Stimulated activated CD8-positive, alpha-beta memory T cell treated with anti-CD3 and anti-CD28 coated beads, Interleukin-7, amount 100 ng/mL, for 1 hour (primary cell): ENCODE measurements at places on chromosomes 2 and 18.
A peak's percentile ranks its signal among the peaks of the same experiment; 100 is the strongest.

DNA sequence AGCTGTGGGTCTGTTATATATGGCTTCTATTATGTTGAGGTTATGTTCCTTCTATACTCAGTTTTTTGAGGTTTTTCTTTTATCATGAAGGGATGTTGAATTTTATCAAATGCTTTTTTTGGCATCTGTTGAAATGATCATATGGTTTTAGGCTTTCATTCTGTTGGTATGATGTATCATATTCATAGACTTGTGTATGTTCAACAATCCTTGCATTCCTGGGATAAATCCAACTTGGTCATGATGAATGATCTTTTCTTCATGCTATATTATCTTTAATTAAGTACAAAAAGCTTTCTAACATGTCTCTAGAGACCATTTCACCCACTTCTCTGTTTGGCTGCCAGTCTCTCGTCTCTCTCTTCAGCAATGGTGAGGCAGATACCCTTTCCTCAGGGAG is 54.2 kb downstream of the MDH1 start:
- DNase-seq = no peak

GRCh38 chr18:9765501-9765900 is 57.4 kb downstream of the RAB31 start:
- DNase-seq = no peak

DNA sequence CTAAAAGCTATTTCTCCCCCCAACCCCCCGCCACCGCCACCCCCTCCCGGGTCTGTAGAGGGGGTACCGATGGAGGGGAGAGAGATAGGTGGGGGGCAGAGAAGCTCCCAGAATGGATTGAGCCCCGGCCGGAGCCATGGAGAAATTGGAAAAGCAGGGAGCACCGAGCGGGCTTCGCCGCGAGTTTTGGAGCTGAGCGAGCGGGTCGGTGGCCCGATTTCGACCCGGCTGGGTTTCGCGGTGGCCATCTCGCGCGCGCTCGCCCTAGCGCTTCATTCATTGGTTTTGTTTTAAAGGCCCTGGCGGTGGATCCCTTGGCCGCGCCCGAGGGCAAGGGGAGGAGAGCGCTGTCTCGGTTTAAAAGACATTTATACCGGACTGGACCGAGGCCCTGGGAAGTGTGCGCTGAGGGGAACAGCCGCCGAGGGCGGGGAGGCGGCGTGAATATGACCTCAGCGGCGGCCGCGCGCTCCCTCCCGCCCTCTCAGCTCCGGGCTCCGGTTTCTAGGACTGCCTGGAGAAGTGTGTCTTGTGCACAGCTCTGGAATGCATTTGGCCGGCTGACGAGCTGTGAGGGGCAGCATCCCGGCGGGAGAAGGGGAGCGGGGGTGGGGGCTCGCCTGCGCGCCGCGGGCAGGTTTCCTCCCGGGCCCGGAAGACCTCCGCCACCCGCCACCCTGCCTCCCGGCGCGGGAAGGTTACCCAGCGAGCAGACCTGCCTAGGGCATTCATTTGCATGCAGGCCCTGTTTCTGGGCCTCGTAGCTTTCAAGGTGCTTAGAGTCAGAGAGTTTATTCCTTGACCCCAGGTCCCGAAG is 1.7 kb upstream of the SMAD7 start:
- DNase-seq = no peak

DNA sequence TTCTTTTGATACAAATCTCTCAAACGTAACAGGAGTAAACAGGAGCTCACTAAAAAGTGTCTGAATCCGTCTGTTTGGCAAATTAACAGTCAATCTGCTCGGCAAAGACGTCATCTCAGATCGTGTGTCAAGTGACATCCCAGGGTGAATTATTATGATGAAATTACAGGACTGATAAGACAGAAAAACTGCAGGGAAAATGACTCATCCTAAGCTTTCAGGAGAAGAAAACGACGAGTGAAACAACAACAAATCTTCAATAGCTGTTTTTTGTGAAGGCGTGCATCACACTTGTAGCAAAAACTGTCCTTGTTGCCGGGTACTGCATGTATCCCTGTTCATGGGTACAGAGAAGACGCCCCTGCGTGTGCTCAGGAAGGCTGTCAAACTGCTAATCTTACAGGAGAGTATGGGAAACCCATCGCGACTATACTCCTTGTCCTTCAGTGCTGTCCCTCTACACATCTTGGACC is 24.9 kb downstream of the EPB41L3 start:
- no peak for DNase-seq

DNA sequence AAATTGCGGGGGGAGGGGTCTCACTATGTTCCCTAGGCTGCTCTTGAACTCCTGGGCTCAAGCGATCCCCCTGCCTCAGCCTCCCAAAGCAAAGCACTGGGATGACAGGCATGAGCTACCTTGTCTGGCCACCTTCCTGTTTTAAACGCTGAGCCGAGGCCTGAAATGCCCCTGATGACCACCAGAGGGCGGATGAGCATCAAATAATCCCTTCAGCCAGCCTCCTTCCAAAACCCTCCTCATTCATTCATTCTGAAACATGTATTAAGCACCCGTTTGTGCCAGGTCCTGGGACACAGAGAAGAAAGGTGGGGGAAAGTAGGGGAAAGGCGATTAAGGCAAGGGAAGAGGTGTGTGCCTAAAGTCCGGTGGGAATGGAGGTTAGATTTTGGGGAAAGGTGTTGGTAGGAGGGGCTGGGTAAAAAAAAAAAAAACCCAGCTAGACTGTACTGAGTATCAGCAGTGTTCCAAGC is 30.7 kb upstream of the PTMA start:
- DNase-seq = peak; percentile 73

DNA sequence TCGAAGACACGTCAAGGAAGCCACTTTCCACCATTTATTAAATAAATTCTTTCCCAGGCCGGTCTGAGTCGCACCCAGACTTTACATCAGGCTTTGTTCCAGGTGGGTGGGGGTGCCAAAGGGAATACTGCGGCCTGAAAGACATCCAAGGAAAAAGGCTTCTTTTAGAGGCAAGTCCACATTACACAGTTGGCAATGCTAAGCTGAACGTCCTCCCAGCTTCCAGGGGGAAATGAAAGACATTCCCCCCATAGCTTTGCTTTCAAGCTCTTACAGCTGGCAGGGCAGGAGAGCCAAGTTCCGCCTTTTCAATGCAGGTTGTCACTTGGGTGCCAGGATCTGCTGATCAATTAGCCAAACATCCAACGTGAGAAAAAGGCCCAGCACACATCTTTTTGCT is 36.5 kb upstream of the PTPN4 start:
- no peak for DNase-seq

- no peak for DNase-seq
These were observed 747.4 kb upstream of the SLC8A1 start for GRCh38 chr2:41199334-41199733.

DNA sequence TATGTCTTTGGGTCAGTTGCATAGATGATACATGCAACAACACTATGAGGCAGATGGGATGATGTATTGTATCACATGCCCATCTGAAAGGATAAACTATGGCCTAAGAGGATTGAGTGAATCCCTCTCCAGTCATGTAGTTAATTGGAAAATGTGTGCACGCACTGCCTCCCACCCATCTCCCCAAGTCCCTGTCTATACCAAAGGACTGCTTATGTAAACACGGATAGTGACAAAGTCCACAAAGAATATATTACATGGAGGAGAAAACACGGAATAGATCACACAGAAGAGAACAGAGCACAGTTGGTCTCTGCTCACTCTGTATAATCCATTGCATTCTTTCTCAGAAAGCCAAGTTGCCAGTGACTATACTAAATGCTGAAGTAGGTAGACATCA is 82.4 kb downstream of the NCKAP5 start:
- no peak for DNase-seq

DNA sequence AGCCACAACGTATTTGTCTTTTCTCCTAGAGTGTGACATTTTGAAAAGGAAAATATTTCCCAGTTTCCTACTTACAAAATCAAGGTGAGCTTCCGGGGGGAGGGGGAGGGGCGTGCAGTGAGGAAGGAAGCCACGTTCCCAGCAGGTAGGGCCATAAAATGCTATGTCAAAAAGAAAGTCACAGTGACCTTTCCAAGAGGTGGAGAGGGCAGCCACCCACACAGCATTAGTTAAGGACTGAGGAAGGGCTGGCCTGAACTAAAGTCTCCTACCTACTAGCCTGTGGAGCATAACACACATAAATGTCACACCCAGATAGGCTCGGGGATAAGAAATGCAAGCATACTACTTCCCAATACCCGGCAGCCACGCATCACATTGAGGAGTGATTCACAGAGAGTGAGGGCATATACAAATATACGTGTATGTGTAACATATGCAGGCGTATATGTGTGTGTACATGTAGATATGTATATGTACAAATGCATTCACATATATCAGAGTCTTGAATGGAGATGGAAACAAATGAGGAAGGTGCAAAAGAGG is 191.1 kb downstream of the STK39 start:
- no peak for DNase-seq

- no peak for DNase-seq
These were observed 49.6 kb downstream of the ARHGAP25 start for GRCh38 chr2:68784188-68784587.

- DNase-seq = no peak
These were observed 56.5 kb downstream of the TMEM18 start for GRCh38 chr2:620471-621302.

- DNase-seq = no peak
These were observed 117.8 kb upstream of the LGALSL start for GRCh38 chr2:64336171-64336570.

DNA sequence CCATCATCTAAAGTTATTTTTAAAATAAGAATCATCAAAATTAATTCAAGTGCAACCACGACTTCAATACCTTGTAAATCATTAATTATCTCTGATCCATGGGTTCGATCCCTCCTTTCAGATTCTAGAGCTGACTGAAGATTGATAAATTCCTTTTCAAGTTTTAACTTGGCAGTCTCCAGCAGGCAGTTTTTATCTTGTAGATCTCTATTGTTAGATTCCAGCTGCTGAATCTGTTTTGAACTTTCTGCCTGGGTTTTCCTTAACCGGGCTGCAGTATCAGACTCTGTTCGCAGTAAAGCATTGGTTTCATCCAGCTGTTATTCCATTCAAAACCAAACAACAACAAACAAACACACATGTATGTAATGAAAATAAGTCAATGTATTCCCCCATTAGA is 59.5 kb downstream of the SLC66A3 start:
- no peak for DNase-seq

GRCh38 chr2:137659616-137660015 is 304.7 kb upstream of the HNMT start:
- no peak for DNase-seq

GRCh38 chr18:59907660-59908059 is 7.9 kb downstream of the PMAIP1 start:
- no peak for DNase-seq

- DNase-seq = no peak
These were observed 10.8 kb downstream of the NFE2L2 start for GRCh38 chr2:177253704-177254103.

DNA sequence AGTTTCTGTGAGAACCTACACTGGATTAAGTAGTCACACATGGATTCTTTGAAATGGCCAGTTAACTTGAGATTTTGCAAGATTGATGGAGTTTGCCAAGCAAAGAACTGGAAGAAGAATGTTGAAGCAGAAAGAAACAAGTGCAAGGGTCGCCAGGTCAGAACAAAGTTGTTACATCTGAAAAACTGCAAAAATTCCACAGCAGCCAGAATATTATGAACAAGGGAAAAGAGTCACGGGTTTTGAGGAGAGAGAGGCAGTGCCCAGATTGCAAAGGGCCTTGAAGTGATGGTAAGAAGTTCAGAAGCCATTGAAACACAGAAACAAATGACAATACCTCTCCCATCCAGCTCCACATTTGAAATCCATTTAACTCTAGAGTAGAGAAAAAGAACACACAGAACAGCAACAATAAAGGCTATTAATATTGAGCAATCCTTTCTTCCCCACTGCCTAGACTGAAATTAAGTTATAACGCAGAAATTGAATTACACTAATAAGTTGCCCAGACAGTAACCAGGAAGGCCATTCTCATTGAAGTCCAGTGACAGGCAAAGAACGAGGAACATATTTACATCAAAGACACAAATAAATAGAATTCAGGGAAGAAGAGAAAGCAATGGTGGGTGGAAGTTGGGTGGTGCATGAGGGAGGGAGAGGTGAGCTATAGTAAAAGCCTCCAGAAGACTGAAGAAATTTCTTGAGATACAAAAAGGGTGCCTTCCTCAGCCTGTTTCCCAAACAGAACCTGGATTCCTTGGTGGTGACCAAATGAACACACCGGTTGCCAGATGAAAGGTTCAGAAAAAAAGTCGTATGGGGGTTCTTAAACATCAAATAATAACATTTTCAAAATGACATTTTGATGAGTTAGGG is 80.6 kb downstream of the ARHGAP15 start:
- no peak for DNase-seq

DNA sequence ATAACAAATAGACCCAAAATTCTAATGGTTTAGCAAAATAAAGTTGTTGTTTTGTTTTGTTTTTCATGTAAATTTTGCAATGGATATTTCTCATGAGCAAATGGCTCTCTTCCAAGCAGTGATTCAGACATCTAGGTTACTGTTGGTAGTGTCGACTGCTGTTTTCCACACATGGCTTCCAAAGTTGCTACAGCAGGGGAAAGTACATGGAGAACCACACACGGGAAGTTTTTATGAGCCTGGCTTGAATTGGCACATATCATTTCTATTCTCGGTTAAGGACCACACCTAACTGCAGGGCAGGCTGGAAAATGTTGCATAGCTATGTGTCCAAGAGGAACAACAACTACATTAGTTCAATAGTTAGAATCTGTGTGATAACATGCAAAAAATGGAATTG is 262.1 kb downstream of the GALNT13 start:
- no peak for DNase-seq

DNA sequence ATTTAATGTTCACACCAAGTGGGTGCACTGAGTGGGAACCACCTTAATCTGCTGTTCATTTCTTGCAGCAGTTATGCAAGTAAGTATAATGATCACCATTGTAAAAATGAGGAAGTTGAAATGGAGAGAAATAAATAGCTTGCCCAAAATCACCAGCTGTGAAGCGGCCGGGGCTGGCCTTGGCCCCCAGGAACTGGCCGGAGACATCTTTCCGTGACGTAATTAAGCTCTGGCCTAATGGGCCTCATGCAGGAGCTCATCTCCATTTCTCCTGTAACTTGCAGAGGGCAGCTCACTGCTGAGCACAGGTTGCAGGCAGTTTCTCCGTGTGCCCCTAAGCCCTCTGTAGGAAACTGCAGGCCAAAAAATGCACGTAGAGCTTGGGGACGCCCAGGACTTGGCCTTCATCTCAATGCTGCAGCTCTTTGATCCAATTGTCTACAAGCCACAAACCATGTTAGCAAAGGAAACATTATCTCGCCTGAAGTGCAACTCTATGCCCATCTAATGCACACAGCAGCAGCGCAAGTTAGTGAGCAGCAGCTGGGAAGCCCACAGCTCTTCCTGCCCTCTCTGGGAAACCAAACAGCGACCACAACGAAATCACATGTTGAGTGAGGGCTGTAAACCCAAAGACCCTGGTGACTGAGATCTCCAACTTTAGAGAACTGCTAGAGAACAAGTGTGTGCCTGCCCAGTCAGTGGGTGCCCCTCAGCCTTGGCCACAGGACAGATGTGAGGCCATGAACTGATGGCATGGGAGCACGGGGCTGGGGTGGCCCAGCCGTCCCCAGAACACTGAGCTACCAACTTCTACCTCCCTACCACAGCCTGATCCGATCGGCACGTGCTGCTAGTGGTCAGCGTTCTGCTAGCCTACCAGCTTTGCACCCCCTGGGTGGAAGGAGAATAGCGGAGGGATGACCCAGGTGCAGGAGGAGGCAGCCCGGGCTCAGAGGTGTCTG is 28.8 kb downstream of the APCDD1 start:
- DNase-seq = no peak
